T-cell (primary cell): ENCODE measurements at places on chromosomes 3 and 15. TPM values are rescaled to one million over a fixed set of nuclear protein-coding genes. Genes with fewer than 3 reads are reported as not detected.
A peak's percentile ranks its signal among the peaks of the same experiment; 100 is the strongest.

Gene ZNF609
- total RNA-seq: 58.2 TPM

Gene ARNT2
- not detected for total RNA-seq

Gene GP9
- not detected for total RNA-seq

Gene CGNL1
- total RNA-seq: not detected

Gene SCN11A
- total RNA-seq: 0.12 TPM

Gene SI
- total RNA-seq: not detected

Gene SH3GL3
- total RNA-seq: not detected

Gene ZWILCH
- total RNA-seq: 4.9 TPM

Gene CCDC39
- not detected for total RNA-seq

DNA sequence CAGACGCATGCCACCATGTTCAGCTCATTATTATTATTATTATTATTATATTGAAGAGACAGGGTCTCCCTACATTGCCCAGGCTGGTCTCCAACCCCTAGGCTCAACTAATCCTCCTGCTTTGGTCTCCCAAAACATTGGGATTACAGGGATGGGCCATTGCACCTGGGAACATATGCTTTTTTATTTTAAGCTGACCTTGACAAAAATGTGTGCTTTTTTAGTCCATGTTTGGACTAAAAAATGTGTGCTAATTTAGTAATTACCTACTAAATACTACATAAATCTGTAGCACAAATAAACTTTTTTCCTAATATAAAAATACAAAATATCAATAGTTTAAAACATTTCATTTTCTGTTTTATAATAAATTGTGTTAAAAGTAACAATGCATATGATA lies 693.2 kb downstream of the ROBO1 start:
- no peak for DNase-seq

DNA sequence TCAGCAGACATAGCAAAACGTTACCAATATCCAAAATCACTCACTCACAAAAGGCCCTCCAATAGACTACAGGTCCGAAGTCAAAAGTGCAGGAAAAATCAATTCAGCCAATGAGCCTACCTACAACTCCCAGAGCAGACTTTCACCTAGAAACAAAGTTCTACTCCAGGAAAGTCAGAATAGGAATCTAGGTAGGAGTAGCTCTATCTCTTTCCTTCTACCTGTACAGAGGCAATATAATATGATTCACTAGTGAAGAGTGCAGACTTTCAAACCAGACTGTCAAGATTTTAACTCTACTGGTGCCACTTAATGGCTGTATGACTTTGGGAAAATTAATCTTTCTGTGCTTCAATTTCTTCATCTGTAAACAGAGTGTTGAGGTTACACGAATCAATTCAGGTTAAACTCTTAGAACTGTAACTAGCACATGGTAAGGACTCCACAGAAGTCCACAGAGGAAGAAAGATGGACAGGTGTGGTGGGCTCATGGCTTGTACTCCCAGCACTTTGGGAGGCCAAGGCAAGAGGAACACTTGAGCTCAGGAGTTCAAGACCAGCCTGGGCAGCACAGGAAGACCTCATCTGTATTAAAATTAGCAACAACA lies 9.4 kb downstream of the DCUN1D1 start:
- no peak for DNase-seq

DNA sequence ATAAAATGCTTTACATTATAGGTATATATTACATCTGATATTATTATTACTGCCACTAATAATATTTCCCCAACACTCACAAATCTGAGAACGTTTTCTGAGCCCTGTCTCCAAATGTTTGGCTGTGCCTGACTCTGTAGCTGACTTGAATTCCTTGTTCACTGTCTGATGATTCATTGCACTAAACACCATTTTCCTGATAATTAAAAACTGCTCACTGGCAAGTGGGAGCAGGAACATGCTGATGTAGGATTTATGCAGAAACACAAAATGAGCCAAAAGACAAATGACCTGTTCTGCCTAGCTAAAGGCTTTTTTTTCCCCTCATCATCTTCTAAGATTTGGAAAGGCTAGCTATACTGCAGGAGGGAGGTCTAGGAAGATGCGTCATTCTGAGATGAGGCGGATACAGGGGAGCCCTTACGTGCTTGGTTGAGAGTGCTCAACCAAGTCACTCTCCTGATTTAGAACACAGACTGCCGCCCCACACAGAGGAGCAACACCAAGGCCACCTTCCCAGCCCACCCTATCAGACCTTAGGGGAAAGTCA lies 380.7 kb downstream of the EPHB1 start:
- DNase-seq: no peak

DNA sequence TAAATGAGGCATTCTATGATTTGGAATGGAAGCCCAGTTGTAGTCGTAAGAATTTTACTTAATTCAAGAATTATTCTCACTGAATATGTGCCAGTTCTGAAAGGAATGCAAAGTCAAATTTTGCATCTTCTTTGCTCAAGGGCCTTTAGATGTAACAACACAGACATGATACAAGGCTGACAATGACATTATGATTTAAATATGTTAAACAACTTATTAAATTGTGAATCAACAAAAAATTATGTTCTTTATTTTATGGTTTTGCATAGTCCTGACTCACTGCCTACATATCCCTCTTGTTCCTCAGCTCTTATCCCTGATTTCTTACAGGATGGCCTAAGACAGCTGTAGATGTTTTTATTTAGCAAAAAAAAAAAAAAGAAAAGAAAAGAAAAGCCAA lies 170.9 kb upstream of the NR2E3 start:
- DNase-seq: no peak

DNA sequence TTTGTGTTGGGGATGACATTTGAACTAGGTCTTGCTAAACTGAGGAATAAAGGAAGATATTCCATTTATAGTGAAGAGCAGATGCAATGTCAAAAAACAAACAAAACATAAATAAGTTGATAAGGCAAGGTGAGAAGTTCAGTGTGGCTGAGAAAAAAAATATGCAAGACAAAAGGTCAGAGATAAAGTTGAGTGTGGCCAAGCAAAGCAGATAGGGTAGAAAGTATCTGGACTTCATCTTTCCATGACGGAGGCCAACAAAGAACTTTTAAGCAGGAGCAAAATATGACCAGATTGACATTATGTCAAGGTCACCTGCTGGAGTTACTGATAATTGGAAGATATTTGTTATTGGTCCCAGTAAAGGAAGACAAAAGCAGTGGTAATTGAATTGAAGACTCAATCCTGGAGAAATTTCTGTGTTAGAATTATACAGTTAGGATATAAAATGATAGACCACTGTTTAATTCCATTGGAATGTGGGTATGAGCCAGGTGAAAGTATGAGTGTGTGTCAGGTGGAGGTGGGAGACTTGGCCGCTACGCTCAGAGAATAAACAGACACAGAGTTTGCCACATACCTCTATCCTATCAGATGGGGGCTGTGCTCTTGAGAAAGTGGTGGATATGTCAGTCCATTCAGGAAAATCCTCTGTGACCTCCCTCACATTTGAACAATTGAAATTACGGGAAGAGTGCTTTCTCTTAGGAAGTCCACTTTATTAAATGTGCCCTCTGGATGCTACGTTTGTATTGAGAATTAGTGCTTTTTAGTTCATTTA lies 28.1 kb downstream of the ADIPOQ start:
- DNase-seq: no peak

GRCh38 chr3:172938788-172939187 lies 188.3 kb downstream of the ECT2 start:
- no peak for DNase-seq

- DNase-seq: no peak
Observed at GRCh38 chr3:58006661-58007060, 1.6 kb upstream of the FLNB start.

GRCh38 chr3:190092250-190092649 lies 28.4 kb downstream of the P3H2 start:
- DNase-seq: no peak

DNA sequence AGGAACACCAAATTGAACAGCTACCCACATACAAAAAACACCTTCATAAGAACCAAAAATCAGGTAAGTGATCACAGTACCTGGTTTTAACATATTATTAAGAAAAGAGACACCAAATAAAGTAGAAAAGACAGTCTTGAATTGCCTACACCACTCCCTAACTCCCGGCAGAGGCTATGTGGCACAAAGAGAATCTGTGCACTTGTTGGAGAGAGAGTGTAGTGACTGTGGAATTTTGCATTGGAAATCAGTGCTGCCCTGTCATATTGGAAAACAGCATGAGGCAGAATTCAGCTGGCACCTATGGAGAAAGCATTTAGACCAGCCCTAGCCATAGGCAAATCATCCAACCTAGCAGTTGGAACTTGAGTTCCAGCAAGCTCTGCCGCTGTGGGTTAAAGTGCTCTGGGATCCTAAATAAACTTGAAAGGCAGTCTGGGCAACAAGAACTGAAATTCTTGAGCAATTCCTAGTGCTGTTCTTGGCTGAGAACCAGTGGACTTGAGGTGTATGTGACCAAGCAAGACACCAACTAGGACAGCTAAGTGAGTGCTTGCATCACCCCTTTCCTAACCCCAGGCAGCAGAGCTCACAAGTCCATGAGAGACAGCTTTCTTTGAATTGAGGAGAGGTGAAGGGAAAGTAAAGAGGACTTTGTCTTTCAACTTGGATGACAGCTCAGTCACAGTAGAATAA lies 969.6 kb upstream of the ALCAM start:
- DNase-seq: no peak

- no peak for DNase-seq
Observed at GRCh38 chr15:96327155-96327741, 3.3 kb upstream of the NR2F2 start.

DNA sequence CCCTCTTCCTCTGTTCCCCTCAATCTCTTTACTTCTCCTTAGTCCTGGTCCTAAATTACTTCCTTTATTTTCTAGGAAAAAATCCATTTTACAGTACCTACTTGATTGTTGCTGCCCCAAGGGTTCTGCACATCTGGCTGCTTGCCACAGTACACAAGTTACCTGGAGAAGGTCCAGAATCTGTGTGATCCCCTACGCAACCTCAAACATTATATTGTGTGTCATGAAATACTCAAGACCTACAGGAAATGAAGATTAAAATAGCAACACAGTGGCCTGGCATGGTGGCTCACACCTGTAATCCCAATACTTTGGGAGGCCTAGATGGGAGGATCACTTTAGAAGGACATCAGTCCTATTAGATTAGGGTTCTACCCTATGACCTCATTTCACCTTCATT lies 48.7 kb downstream of the PRKAR2A start:
- no peak for DNase-seq

- DNase-seq: peak; percentile 53
Observed at GRCh38 chr3:88150371-88150770, 612 bp downstream of the C3orf38 start.

- no peak for DNase-seq
Observed at GRCh38 chr3:178699810-178700209, 163.6 kb downstream of the KCNMB2 start.

DNA sequence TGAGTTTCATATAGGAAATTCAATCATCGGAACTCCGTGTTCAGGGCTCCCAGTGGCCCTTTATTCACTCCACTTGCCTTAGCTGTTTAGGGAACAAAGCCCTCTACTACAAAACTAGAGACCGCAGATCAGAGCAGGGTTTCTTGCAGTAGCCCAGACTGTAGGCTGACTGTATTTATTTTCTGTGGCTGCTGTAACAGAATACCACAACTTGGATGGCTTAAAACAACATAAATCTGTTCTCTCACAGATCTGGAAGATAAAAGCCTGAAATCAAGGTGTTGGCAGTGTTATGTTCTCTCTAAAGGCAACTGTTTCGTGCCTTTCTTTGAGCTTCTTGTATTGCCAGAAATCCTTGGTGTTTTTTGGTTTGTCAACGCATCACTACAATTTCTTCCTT lies 479.0 kb downstream of the AGBL1 start:
- no peak for DNase-seq

- DNase-seq: no peak
Observed at GRCh38 chr3:8458238-8458661, 43.4 kb upstream of the LMCD1 start.

GRCh38 chr3:125395091-125395490 lies 20.0 kb upstream of the ZNF148 start:
- DNase-seq: no peak

DNA sequence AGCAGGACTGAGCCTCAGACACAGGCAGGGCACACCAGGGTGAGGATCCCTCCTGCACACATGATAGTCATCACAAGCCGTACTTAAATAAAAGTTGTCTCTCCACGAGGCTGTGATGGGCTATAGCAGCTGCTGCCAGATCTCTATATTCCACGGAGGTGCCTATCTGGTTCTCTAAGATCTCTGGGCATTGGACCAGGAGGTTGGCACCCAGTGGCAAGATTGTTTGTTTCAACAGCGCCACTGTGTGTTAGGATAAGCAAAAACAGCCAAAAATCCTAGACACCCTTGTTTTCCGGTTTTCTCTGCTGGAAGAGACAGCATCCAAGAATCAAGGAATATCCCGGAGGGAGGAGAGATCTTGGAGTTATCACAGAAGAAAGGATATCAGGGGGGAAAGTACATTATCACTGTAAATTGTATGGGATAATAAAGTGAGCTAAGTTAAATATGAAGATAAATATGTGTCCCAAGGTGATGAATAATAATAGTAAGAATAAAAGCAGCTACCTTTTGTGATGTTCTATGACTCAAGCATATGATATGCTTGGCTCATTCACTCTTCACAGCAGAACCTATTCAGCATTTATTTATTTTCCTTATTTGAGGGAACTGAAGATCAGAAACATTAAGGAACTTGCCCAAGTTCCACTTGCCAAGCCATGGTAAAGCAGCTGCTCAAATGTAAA lies 90.6 kb upstream of the AKAP13 start:
- no peak for DNase-seq

DNA sequence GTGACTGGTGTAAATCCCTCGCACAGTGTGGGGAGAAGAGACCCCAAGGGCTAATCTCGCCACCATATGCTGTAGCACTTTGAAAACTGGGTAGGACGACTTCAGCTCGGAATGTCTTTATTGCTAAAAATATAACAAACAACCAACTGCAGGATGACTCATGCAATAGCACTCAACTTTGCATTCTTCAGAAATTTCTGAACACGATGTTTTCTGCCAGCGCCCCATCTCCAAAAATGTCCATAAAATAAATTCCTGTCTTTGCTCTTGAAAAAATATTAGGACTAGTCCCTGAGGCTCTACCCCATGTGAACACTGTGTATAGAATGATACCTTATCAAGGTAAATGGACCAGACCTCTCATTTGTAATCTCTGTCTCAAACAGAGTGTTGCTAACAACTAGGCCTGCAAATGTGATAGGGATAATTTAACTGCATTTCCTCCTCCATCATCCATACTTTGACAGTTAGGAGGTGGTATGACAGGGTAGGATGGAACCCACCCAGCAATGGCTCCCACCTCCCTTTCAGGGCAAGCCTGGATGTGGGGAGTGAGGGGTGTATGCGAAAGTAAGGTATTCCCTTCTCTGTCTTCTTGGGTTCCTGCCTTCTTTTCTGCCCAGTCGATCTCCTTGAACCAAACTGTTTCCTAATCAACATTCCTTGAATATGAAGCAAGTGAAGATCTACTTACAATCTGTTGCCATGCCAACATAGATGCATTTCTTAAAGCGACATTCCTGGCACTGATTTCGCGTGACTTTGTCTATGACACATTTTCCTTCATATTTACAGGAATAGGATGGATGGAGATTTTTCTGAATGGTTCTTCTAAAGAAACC lies 201.1 kb downstream of the NR1D2 start:
- no peak for DNase-seq

DNA sequence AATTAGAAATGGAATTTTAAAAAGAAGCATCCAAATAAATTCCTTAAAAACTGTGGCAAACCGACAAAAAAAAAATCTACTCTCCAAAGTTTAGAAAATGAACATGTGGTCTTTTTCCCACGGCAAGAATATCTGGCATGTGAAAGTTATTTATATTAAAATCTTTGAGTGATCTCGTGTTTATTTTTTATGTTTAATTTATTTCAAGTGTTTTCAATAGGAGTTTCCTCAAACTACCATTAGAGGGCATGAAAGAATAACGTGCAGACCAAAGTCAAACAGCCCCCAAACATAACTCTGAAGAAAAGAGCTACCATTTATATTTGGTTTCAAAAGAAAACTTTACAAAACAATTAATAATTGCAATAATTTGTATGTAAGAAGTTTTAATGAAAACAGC lies 286.4 kb downstream of the ZIC4 start:
- no peak for DNase-seq
